CD4-positive, alpha-beta T cell treated with Interleukin-15 for 4 hours (primary cell): ENCODE measurements at places on chromosomes 6 and 20.
A peak's percentile ranks its signal among the peaks of the same experiment; 100 is the strongest.

DNA sequence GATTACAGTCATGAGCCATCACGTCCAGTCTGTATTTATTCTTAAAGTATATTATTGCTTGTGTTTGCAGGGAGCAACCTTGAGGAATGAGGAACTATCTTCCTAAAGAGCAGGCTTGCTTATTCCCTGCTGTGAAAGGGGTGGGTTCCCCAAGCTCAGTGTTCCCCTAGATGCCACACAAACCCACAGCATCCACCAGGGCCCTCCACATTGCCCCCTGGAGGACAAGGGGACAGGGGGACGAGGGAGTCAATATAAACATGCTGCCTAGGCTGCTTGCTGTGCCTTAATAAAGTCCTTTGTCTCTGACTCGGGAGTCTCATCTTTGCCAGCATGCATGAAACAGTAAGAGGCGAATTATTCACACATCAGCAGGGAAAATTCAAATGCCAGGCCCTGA is 8.0 kb upstream of the IDH3B start:
- no peak for DNase-seq

DNA sequence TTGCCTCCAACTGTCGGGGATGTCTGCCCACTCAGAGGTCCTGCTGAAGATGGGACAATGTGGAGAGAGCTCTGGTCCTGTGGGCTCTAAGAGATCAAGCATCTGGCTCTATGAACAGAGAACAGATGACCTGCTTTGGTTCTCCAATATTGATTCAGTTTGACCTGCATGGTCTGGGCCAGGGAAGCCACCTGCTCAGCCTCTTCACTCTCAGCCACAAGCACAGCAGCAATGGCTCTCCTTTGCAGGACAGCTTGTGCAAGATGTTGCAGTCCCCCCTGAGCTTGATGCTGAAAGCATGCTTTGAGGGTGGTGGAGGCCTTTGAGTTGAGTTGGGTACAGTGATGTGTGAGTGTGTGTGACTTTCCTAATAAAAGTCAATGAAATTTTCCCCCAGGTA is 18.6 kb upstream of the MCM3 start:
- DNase-seq = no peak

GRCh38 chr6:25750906-25751305 is 3.6 kb upstream of the SLC17A4 start:
- no peak for DNase-seq

DNA sequence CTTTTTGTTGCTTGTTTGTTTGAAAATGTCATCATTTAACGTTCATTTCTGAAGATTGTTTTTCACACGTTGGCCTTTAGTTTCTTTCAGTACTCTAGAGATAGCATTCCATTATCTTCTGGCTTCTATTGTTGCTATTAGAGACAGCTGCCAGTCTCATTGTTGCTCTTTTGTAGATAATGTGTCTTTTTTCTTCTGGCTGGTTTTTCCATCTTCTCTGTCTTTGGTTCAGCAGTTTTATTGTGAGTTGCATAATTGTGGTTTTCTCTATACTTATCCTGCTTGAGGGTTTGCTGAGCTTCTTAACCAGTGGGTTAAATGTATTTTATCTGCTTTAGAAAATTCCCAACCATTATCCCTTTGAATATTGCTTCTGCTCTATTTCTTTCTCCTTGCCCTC is 23.2 kb upstream of the AIG1 start:
- no peak for DNase-seq

- DNase-seq = peak; percentile 80
Observed at GRCh38 chr6:24721461-24722215, 2.7 kb upstream of the C6orf62 start.

DNA sequence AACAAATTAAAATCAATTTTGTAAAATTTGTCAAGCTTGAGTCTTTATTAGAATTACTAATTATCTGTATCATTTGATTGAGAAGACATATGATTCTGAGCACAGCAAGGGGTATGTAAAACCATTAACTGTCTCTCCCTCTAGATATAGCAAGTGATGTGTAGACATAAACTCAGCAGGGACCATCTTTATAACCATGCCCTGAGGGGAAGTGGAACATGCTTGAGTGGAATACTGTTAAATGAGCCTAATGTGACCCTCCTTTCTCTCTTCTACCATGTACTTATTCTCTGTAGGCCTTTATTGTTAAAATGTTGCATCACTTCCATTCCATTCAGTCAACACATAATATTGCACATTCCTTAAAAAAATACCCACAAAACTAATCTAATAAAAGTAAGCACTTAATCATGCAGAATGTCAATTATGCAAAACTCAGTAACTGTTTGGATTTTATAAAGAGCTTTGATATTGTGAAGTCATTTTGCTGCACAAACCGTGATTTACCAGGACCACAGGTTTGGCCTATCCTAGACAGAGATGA is 896.6 kb upstream of the MANEA start:
- DNase-seq = no peak

DNA sequence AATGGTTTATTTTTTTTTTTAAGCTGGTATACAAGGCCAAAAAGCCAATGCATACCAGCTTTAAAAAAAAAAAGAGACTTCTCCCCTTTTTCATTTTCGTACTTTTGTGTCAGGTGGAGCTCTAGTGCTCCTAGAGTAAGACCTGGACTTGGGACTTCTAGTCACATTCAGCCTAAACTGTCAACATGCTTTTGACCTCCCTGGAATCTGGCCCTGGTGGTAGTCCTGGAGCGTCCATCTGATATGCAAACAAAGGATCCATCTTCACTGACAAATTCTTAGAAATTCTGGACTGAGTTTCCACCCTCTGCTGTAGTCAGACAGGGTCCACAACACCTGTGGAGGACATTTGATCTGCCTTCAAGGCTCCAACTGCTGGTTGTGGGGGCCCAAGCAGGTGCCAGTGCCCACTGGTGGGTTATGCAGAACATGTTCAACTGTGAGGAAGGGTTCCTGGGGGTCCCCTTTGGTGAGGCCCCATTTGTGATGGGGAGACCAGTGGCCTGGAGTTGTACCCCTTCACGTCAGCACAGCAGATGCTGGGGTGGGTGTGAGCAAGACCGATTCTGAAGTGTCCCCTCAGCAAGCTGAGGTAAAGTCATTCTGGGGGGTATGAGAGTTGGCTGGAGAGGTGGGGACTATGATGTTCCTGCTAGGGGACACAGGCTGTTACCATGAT is 12.6 kb upstream of the PCMTD2 start:
- DNase-seq = no peak

GRCh38 chr6:47358440-47359225 is 48.9 kb upstream of the TNFRSF21 start:
- DNase-seq = no peak

DNA sequence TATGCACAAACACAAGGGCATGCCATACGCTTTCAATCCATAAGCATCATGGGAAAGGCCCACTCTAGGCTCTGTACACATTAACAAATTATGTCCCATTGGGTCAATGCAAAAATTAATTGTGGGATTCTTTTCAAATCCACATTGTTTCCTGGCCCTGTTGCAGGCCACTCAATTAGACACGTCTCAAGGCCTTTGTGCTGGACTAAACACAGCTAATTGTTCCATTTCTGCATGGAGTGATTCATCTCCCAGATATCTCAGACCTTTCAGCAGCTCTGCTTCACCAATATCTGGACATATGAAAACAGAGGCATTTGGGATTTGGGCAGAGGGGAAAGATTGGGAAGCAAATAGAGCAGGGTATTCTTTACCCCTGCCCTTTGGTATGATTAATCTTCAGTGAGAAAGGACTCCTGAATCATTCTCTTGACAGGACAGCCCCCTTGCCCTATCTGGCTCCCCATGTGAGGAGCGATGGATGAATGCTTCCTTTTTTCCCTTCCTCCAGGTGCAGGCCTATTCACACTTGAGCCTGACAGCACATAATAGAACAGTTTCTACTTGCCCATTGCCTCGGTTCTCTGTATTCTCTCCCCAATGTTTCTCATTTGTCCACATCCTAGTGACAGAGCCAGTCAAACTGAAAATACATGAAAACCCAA is 547.6 kb downstream of the HAO1 start:
- DNase-seq = no peak

GRCh38 chr6:111858347-111858746 is 14.9 kb downstream of the FYN start:
- DNase-seq = no peak

DNA sequence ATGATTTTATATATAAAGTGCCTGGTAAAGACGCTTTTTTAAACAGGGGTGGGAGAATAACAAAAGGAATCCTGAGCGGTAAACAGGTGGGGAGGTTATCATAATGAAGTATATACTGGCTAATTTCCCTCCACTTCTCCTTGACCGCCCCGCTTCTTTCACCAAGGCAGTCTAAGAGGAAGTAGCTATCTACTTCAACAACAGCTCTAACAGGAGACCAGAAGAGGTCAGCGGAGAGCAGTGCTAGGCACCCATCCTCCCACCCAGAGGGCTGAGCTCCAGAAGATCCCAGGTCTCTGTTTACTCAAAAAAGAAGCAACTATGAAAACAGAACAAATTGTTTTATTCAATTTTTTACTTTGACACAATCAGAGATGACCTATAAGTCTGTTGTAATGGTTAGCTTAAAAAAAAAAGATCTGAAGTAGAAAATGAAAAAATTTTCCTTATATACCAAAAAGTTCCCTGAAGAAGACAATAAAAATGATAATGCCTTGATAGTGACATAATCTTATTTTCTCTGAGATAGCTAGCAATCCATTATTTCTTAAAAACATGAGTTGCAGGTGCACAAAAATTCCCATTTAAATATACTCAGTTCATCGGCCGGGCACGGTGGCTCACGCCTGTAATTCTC is 141.1 kb downstream of the PDSS2 start:
- DNase-seq = no peak

DNA sequence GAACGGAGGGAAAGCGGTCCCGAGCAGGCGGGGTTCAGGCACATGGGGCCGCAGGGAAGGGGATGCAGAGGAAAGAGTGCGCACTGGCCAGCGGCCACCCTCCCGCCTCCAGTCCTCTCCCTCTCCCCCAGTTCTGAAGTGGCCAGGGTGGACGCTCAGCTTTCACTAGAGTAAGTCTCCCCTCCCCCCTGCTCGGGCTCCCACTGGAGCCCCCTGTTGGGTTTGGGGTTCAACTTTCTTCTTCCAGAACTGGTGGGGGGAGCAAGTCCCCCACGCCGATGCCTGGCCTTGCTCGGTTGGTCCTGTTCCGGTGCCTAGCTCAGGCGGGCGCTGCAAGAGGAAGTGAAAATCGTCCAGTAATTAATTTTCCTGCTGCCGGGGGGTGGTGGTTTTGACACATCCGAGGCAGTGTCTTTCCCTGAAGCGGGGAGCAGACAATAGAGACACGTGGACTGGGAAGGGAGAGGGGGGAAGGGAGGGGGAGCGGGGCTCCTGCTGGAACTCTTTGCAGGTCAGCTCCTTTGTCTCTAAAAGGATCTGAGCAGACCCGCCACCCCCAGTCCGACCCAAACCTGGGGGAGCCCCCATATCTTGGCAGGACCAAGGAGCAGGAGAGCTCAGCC is 824 bp upstream of the SCRT2 start:
- no peak for DNase-seq

GRCh38 chr6:41201764-41202173 is 820 bp upstream of the TREML2 start:
- DNase-seq = no peak

- no peak for DNase-seq
Observed at GRCh38 chr20:41261260-41261659, 56.3 kb downstream of the ZHX3 start.

DNA sequence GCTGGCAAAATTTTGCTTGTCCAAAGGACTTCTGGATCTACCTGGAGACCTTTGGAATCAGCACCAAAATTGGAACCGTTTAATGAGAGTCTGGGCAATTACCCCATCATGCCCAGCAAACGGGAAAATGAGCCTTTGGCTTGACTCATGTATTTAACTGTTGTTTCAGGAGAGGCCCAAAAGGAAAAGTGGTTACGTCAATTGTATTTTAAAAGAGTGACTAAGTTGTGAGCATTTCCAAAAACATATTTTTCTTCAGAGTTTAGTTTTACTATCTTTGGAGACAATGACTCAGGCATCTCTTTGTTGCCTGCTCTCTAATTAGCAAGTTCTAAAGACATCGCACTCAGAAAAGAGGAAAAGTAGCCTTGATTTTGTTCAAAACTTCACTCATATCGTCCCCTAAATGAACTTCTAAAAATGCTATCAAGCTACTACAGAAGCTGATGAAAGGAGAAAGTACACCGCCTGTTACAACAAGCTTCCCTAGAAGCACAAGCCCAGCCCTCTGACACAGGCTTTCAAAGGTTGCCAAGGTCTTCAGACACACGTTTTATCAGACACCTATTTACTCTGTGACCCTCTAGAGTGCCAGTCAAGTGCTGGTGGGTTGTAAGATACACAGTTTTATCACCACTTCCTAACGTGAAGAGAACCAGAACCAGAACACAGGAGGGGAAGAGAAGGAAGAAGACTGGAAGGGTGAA is 146.2 kb downstream of the TBX18 start:
- DNase-seq = no peak

DNA sequence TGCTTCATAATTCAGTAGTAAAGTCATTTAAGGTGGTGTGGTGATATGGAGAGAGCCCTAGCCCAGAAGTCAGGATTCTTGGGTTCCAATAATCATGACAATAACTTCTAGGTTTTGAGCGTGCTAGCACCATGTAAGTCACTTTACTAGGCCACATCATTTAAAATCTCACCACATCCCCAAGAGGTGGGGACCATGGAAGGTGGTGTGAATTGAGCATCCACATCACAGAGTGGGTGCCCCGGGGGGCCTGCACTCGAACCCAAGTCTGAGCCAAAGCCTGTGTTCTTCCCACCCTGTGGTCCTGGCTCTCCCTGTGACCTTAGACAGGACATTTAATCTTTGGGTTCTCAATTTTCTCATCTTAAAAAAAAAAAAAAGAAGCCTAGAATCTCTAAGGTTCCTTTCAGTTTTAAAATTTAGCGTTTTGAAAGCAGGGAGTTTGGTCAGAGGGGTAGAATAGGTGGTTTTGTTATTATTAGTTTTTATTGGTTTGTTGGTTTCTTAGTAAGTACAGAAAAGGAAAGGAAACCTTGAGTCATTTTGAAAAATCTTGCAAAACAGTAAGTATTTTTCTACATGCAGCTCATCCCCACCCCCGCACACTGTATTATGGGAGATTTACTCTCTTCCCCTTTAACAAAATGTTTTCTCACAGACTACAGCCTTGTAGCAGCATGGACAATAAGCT is 26.4 kb downstream of the ARMC2 start:
- DNase-seq = peak; percentile 60

GRCh38 chr20:50731930-50732690 is 730 bp downstream of the PARD6B start:
- DNase-seq = no peak

DNA sequence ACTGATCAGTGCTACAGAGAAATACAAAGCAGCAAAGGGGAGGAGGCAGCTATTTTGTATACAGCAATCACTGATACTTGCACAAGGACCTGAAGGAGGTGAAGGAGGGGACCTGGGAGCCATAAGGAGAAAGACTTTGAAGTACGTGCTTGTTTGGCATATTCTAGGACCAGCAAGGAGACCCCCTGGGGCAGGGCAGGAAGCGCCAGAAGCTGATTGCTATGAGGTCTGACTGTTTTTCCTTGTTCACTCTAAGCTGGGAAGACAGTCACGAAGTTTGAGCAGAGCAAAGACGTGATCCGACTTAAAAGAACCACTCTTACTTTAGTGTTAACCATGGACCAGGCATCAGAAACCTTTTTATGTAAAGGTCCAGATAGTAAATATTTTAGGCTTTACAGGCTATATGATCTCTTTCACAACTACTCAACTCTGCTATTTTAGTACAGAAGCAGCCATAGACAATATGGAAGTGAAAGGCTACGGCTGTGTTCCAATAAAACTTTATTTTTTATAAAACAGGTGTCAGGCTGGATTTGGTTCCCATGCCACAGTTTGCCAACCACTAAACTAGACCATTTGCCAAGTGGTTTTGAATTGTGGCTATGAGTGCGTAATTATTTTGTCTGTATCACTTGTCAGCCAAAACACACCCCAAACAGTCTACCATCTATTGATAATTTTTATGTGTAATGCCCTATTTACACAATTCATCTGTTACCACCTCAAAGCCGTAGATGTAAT is 217.9 kb downstream of the PRL start:
- no peak for DNase-seq
